ENCODE measurements at places on chromosomes 6 and 20.

DNA sequence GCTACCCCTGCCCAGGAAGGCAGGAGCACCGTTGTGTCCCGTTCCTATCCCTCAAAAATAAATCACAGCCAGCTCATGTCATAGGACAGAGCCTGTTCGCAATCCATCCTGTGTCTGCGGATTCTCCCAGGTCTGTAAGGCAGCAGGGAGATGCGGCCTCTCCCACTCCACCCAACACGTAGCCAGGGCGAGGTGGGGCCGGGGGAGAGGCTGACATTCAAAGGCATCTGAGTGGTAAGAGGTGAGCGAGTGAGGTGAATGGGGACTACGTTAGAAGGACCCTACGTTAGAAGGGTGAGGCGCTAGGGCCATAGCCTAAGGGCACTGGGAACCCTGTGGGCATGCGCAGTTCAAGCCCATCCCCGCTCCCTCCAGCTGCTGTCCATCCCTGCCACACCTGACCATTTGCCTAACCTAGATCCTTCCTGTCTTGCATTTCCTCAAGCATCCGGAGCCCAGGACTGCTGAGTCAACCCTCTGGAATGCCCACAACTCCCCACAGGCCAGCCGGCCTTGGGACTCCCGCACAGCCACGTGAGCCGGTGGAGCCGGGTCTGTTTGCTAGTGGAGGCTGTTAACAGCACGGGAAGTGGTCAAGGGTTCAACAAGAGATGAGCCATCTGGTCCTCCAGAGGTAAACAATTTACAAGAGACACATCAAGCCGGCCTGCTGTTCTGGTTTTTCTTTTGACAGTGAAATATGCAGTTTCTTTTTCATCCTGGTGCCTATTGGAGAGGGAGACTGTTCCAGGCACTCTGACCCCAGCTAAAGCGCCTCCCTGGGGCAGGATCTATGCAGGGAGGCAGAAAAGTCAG, 45.9 kb downstream of the RIPOR3 start:
- peak; percentile 85 for DNase-seq

DNA sequence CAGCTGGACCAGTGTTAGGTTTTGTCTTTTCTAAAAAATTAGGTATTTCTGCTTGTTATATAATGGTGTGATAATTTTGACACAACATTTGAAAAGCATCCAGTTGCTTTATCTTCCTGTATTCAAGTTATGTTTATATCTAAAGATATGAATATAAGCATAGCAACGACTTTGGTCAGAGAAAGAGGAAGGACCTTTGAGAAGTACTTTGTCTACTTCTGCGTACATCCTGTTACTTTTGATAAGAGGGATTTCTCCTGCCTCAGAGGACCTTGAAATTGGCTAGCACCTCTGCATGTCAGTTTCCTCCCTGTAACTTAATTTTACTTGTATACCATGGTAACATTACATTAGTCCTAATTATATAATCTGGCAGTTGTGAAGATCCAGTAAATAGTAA, 24.8 kb downstream of the PHF20 start:
- DNase-seq, result no peak

- DNase-seq, result no peak
Observed at GRCh38 chr6:77424761-77425160, 38.5 kb downstream of the HTR1B start.

GRCh38 chr20:19813846-19814640, 56.0 kb downstream of the RIN2 start:
- DNase-seq, result no peak

DNA sequence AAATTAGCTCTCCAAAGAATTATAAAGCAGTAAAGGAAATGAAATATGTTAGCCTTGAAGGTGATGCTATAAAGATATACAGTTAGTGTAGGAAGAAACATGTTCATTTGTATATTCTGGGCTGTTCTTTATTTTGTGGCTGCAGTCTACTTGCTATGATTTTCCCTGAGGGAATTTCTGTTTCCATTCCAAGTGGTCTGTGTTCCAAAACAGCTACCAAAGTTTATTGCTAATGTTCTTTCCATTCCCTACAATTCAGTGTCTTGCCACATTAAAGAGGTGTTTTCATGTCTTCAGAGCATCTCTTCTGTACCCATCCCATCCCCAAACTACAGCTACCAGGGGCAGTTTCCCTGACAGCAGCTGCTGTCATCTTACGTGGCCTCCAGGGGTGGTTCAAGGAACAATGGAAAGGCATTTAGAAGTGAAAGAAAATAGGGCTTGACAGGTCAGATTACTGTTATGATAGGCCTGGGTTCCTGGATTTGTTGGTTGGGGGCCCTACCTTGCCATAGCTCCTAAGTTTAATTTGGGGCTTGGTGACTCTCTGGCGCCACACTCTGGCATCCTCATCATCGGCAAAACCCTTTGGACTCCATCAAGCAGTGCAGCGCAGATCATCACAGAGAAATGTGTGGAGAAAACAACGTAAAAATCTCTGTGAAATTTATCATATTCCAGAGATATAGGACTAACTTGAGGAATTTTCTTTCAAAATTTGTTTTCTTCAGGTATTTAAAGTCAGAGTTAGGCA, 33.8 kb upstream of the AIG1 start:
- peak; percentile 38 for DNase-seq

DNA sequence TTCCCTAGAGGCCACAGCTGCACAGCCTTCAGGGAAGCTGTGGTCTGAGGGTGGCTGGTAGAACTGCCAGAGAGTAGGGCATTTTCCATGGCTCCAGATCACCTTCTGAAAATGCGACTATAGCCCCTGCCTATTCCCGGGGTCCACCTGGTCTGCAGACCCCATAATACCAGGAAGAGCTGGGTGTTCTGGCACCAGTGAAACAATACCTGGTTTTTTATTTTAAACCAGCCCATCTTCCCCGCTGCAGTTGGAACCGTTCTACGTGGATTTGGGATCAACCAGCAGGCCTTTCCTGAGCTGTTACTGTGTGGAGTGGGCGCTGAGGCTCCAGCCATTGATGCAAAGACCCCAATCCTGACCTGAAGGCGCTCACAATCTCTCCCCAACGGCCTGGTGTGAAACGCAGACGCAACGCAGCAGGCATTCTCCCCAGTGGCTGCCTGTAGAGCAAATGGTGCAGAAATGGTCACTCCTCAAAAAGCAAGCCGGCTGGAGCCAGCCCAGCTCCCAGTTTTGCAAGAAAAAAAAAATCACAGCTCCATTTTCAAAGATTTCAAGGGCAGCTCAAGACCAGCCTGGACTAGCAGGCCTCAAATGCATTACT, 11.3 kb downstream of the NPEPL1 start:
- no peak for DNase-seq

GRCh38 chr20:58751979-58752378, 59.4 kb downstream of the NPEPL1 start:
- no peak for DNase-seq

DNA sequence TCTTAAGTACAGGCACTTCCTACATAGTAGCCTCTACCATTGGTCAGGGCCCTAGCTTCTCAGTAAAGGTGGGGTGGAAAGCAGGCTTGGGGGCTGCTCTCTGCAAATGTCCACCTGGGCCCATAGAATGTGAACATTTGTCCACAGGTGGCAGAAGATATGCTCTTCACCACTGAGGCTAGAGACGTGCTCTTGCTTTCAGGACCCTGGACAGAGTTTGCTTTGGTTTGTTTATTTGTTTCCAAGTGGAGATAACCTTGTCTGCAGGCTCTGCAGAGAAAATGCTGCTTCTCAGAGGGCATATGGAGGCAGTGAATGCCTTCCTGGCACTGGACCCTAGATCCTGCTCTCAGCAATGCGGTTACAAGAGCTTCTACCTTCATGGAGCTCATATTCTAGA, 129.0 kb downstream of the F13A1 start:
- no peak for DNase-seq

DNA sequence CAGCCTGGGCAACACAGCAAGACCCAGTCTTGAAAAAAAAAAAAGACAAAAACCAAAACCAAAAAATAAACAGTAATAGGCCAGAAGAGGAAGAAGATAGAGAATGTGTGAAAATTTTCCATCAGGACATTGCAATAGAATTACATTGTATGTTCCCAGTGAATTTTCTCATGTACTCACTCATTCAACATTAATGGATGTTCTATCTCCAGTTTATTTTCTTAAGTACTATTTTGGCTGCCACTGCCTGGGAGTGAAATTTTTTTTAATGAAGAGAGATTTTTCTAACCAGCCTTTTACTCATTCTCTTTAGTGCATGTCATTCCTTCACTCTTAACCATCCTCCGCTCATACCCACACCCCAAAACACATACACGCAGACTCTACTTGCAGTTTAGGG, 282.8 kb downstream of the ALDH8A1 start:
- no peak for DNase-seq

GRCh38 chr6:46376562-46377061, 114.6 kb downstream of the RCAN2 start:
- DNase-seq, result no peak

DNA sequence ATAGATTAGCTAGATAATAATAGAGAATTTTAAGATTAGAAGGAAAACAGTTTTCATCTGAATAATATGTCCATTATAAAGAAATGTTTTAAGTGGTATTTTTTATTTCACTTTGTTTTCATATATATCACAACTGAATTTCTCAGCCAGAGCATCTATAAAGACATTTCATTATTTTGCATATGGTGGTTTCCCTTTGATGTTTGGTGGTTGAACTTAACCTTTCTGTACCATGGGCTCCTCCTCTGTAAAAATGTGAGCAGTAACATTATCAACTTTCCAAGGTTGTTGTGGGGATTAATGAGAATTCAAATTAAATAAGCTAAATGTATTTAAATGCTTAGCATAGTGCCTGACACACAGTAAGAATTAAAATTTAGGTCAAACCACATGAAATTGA, 119.8 kb upstream of the QKI start:
- DNase-seq, result no peak

GRCh38 chr20:41027872-41028358, 707 bp upstream of the TOP1 start:
- no peak for DNase-seq

DNA sequence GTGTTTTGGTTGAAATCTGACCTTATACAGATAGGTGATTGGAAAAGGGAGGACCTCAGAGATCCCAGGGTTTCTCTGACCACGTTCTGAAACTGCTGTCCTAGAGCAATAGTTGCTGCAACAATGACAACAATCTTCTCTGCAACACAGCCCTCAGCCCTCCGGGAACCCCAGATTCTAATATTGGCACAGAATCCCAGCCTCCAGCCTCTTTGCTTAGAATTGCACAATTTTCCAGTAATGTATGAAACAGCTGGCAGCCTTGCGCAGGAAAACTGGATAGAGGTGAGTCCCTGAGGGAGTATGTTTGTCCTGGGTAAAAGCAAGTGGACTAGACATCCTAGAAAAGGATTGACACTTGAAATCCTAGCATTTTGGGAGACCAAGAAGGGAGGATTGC, 30.4 kb upstream of the PNRC1 start:
- DNase-seq, result no peak

GRCh38 chr20:49100972-49101371, 54.9 kb downstream of the CSE1L start:
- no peak for DNase-seq

- DNase-seq, result no peak
Observed at GRCh38 chr6:151242420-151242861, 2.7 kb downstream of the AKAP12 start.
